ENCODE measurements at places on chromosomes 6 and 20.

DNA sequence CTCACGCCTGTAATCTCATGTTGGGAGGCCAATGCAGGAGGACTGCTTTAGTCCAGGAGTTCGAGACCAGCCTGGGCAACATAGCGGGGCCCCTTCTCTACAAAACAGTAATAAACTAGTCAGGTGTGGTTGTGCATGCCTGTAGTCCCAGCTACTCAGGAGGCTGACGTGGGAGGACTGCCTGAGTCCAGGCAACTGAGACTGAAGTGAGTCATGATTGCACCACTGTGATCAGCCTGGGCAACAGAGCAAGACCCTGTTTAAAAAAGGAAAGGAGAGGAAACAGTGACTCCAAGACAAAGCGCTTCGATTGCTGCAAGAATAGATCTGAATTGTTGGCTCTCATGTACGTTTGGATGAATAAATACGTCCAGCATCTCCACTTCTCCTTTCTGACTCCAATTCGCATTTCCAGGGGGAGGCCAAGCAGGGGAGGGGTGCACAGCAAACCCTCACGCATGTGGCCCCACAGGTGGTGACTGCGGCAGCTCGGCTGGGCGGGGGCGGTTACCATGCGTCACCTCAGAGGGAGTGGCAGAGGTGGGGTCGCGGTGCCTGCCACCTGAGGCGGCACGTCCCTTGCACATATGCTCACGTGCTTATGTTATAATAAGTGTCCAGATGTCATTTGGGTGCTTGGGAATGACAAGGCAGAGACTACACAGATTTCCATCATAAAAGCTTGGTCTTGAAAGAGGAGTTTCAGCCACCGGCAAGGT lies 95.1 kb upstream of the MPC1 start:
- no peak for DNase-seq

GRCh38 chr20:41308726-41309413 lies 8.7 kb downstream of the ZHX3 start:
- DNase-seq: no peak

DNA sequence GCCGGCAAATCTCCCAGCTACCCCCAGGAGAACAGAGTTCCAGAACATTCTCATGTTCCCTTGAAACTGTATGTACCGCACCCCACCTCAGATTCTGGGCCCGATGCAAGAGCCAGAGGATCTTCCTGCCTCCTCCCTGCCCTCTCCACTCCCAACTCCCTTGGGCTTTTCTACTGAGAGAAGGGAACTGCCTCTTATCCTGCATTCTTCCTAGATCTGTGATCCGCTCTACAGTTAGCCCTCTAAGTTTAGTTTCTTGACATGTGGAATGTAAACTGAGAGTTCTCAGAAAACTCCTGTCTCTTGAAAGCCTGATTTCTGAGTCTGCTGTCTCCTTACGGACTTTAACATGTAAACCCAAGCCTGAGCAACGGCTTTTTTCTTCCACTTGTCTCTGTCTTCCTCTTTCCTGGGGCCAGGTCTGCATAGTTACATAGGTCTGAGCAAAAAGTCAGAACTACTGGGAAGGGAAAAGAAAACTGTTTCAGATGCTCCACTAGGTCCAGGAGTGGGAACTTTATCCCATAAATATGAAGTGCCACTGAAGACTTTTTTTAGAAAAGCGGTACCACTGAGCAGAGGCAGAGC lies 86.5 kb upstream of the TNFAIP3 start:
- DNase-seq: no peak

DNA sequence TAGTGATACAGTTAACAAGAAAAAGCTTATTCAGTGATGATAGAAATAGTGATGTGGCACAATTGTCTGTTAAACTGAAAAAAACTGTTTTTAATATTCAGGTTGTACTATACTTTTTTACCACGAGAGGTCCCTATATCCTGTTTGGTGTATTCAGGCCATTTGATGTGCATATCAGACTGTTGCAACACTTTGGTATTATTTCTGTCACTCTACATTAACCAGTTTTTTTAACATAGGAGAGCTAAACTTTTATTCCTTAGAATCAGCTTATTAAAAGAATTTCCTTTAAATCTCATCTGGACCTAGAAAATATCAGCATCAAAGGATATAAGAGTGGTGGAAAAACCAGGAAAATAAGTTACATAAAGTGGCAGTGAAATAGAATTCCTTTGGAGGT lies 36.8 kb downstream of the TSPYL4 start:
- peak; percentile 9 for DNase-seq

- no peak for DNase-seq
Observed at GRCh38 chr6:441126-441920, 49.8 kb downstream of the IRF4 start.

GRCh38 chr6:139325686-139326085 lies 33.9 kb upstream of the TXLNB start:
- DNase-seq: no peak

DNA sequence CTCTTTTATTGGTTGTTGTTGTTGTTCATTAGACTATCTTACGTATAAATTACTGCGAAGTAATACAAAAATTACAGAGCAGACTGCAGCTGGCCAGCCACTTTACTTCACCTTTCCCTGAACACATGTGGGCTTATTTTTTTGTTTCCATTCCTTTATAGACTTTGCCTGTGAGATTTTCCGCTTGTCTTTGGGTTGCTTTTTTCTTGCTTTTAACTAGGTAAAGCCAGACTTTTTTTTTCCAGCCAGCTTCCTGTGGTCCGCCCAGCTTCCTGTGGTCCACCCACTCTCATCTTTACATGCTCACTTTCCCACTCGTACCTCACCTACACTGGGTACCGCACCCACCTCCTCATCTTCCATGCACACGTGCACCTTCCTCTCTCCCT lies 79.0 kb downstream of the IPCEF1 start:
- DNase-seq: no peak

DNA sequence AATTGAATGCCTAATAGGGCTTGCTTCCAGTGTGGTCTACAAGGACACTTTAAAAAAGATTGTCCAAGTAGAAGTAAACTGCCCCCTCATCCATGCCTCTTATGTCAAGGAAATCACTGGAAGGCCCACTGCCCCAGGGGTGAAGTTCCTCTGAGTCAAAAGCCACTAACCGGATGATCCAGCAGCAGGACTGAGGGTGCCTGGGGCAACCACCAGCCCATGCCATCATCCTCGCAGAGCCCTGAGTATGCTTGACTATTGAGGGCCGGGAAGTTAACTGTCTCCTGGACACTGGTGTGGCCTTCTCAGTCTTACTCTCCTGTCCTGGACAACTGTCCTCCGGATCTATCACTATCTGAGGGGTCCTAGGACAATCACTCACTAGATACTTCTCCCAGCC lies 411.5 kb downstream of the TENT5A start:
- DNase-seq: no peak

DNA sequence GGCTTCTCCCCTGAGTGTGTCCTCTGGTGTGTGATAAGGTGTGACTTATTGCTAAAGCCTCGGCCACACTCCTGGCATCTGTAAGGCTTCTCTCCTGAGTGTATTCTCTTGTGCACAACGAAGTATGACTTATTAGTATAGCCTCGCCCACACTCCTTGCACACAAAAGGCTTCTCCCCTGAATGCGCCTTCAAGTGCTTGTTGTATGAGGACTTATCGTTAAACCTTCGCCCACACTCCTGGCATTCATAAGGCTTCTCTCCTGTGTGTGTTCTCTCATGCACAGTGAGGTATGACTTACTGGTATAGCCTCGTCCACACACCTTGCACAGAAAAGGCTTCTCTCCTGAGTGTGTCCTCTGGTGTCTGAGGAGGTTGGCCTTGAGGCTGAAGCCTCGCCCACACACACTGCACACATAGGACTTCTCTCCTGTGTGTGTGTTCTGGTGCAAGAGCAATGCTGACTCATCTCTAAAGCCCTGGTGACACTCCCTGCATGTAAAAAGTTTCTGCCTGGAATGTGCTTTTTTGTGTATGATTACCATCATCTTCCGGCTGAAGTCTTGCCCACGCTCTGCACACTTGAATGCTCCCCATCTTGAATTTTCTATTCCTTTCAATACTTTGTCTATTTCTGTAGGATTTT lies 20.4 kb downstream of the ZNF337 start:
- DNase-seq: peak; percentile 2

GRCh38 chr6:75488033-75488432 lies 5.6 kb downstream of the FILIP1 start:
- no peak for DNase-seq

GRCh38 chr6:126553854-126554253 lies 213.9 kb downstream of the CENPW start:
- DNase-seq: no peak

DNA sequence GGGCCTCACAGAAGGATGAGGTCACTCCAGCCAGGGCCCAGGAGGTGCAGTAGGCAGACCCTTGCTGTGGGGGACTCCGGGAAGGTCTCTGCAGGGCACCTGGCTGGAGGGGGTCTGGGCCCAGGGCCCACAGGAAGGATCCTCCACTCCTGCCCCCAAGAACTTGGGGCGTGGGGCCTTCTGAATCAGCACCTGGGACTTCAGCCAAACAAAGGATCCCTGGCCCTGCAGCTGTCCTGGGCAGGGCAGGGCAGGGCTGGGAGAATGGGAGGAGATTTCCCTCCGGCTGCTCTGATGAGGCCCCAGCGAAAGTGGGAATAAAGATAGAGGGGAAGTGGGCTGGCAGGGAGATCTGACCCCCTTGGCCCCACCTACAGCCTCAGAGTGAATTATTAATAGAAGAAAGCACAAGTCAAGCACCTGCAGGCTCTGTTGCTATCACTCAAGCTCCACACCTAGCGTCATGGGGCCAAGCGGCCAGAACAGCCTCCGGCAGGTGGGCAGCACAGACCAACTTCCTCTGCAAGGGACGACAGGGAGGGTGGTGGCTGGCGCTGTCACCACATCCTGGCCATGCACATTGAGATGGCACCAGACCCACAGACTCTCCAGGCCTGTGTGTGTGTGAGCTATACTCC lies 61.6 kb upstream of the MRPS10 start:
- no peak for DNase-seq

DNA sequence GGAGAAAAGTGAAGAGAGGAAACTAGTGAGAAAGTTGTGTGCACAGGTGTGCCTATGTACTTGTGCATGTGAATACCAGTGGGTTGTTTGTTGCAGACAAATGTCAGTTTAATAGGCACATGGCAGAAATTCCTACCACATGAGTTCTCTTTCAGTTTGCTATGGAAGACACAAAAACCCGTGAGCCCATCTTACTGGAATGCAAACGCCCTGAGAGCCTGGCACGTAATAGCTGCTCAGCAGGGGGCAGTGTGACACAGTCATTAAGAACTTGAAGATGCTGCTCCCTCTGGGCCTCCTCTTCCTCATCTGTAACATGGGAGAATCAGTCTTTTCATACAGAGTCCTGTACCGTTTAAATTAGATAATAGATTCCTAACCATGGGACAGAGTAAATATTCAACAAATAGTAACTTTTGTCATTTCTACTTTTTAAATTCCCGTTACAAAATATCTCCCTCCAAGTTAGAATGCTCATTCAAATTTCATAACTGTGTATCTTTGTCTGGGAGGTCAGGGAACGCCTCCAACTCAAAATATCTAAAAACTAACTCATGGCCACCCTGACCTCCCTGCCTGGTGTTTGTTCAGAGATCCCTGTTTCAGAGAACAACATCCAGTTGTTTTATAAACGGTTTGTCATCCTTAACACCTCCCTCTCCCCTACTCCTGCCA lies 802.9 kb downstream of the MAFB start:
- DNase-seq: peak; percentile 73

DNA sequence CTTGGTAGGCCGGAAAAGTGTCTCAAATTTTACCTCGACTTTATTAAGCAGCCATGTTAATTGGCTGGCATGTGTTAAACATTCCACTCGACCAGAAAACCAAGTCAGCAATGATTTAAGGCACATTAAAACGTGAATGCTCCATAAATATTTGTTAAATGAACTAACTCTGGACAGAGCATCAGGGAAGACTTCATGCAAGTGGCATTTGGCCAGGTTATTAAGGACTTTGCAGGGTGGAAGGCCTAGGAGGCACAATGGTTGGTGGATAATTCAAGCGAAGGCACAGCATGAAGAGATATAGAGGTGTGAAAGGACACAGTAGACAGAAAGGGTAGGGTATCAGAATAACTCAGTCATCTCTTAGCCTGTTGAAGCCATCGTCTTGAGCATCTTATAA lies 23.0 kb downstream of the ELOVL5 start:
- no peak for DNase-seq

GRCh38 chr6:32154514-32155161 lies 697 bp downstream of the PPT2 start:
- peak; percentile 40 for DNase-seq

DNA sequence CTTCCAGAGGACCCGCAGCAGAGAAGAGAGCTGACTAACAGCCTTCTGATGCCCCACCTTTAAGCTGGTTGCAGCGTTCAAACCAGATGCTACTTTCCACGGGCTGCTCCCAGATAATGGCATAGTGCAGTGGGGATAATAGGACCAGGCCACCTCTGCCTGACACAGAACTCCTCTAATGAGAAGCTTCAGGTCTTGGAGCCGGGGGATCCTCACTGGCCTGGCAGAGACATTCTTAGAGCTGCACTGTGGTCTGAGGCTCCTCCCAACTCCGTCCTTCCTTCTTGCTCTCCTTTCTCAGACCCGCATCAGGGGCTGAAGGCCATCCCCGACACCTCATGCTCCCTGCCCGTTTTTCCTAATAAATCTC lies 206.6 kb upstream of the MARCKS start:
- DNase-seq: no peak

- no peak for DNase-seq
Observed at GRCh38 chr6:43420012-43420709, 7.2 kb upstream of the ABCC10 start.

GRCh38 chr6:68651011-68651985 lies 16.2 kb downstream of the ADGRB3 start:
- DNase-seq: no peak

- no peak for DNase-seq
Observed at GRCh38 chr20:33724439-33725094, 4.5 kb upstream of the PXMP4 start.

GRCh38 chr20:37630166-37630565 lies 63.7 kb upstream of the CTNNBL1 start:
- no peak for DNase-seq

GRCh38 chr20:4544765-4545164 lies 176.9 kb upstream of the PRND start:
- DNase-seq: peak; percentile 53

DNA sequence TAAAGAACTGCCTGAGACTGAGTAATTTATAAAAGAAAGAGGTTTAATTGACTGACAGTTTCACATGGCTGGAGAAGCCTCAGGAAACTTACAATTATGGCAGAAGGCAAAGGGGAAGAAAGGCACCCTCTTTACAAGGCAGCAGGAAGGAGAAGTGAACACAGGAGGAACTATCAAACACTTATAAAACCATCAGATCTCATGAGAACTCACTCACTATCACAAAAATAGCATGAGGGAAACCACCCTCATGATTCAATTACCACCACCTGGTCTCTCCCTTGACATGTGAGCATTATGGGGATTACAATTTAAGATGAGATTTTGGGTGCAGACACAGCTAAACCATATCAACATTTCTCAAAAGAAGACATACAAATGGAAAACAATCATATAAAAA lies 266.3 kb downstream of the EPM2A start:
- DNase-seq: no peak

GRCh38 chr20:33277471-33278441 lies 5.3 kb upstream of the BPIFB1 start:
- DNase-seq: no peak

GRCh38 chr6:125995972-125996580 lies 9.7 kb downstream of the TRMT11 start:
- peak; percentile 74 for DNase-seq

GRCh38 chr6:129498950-129499842 lies 210.8 kb downstream of the ARHGAP18 start:
- DNase-seq: peak; percentile 72

- DNase-seq: no peak
Observed at GRCh38 chr6:168371185-168371584, 51.6 kb upstream of the DACT2 start.

GRCh38 chr6:31525553-31525931 lies 3.2 kb upstream of the MCCD1 start:
- no peak for DNase-seq

Data from kidney glomerular epithelial cell (primary cell).